ENCODE measurements at places on chromosomes 2 and 18. TPM values are rescaled to one million over a fixed set of nuclear protein-coding genes. Genes with fewer than 3 reads are reported as not detected.

DNA sequence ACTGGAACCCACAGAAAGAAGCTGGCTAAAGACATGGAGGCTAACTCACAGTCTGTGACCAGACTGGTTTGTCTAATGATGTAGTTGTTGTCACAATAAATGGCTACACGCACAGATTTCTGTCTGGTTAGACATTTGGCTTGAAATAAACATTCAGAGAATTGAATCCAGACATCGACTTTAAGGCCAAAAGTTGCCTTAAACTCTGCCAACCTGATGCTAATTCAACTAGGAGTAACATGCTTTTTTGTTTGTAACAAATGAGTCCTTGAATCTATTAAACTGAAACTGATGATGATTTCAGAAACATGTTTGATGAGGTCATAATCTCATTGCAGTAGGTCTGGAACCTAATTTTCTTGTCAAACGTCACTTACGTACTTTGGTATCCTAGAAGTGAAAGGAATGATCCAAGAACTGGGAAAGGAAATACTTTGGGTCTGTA is 123.8 kb downstream of the ERBB4 start:
- DNase-seq, result no peak

- DNase-seq, result no peak
Observed at GRCh38 chr2:228581731-228582130, 400.2 kb upstream of the SPHKAP start.

- DNase-seq, result no peak
Observed at GRCh38 chr2:43840965-43841364, 2.2 kb downstream of the ABCG8 start.

DNA sequence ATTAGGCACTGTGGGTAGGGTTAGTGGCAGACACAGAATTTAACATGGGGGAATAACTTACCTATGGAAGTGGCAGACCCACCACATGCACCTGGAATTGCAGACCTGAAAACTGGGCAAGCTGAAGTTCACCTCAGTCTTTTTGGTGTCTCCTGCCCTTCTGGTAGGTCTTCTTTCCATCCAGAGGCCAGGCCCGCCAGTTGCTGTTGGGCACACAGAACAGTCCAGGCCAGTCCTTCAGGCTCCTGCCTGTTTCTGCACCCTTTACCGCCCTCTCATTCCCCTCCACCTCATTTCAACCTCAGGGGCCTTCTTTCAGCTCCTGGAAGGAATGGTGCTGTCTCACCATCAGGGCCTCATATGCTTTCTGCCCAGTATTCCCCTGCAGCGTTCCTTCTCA is 358.9 kb upstream of the ETAA1 start:
- DNase-seq, result no peak

GRCh38 chr2:55157474-55157884 is 74.6 kb downstream of the CLHC1 start:
- no peak for DNase-seq

GRCh38 chr2:31228717-31229116 is 5.2 kb upstream of the EHD3 start:
- no peak for DNase-seq

DNA sequence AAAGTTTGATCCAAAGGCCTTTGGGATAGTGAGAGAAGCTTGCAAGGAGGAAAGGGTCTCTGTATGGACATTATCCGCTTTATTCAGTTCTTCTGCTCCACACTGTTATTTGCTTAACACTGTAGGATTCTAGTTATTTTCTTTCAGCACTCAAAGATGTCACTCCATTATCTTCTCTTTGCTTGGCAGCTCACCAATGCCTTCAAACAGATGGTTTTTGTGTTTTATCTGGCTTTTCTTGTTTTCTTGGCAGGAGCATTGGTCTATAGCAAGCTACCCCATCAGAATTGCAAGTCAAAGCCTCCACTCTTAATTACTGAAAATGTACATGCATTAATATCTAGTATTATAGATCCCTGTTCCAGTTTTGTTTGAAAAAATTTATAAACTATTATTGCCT is 138.8 kb downstream of the EVA1A start:
- no peak for DNase-seq

DNA sequence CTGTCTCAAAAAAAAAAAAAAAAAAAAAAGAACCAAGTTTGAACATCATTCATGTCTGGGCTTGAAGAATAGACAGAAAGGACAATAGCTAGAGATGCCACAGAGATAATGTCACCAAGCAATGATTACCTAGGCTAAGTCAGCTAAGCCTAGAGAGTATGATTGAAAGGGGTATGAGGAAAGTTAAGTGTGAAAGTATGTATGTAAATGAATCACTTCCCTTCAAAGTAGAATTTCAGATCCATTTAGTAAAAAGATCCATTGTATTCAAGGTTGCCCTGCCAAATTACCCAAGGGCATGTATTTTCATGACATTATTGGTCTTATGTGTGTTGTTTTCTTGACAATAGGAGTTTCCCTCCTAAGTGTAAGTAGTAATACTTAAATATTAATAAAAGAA is 34.1 kb upstream of the SLC39A10 start:
- no peak for DNase-seq

DNA sequence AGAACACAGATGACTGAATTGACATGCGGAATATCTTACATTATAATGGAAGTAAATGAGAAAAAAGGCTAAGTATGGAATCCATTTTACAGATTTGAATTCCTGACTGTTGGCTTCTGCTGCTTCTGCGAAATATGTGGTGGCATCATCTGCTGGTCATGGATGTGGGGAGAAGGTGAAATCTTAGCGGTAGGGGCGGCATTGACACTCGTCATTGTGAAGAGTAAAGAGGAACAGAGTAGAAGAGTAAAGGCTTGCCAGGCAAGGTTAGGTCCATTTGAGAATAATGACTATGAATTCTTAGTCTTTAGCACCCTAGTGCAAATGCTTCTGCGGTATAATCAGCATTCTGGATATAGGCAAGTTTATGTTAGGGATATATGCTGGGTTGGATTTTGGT is 32.4 kb downstream of the ACTR3 start:
- no peak for DNase-seq

DNA sequence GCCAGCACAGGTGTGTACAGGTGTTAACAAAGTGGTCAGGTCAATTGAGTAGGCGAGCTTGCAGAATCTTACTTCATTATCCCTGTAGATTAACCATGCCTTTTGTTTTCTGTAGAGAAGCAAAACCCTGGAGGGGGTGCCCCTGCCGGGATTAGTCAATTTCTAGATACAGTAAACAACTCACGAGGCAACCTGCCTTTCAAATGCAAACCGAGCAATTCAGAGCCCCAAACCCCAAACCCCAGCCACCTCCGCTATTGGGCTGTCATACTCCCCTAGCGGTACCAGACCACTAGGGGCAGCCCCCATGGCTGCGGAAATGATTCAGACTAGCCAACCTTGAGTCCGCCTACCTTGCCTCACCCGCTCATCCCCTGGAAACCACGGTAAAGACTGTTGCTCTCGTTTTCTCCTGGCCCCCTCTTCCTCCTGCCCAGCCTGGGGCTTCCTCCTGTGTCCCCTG is 61.4 kb upstream of the KIF5C start:
- peak; percentile 59 for DNase-seq

- no peak for DNase-seq
Observed at GRCh38 chr2:75574106-75574505, 13.4 kb upstream of the EVA1A start.

DNA sequence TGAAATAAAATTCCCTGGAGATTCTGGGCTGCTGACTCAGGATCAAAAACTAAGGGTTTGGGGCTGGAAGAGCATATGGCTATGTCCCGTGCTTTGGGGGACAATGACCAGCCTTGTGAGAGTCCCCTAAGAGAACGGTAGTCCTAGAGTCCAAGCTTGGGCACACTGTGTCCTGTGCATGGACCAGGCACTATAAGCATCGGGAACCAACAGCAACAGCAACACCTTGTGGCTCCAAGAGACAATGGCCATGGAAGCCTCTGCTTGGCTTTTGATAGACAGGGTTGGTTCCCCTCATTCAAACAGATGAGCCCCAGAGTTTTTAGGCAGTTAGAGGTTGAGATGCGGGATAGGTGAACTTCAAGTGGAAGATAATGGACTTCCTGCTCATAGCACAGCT is 294.4 kb upstream of the CHAC2 start:
- DNase-seq, result no peak

DNA sequence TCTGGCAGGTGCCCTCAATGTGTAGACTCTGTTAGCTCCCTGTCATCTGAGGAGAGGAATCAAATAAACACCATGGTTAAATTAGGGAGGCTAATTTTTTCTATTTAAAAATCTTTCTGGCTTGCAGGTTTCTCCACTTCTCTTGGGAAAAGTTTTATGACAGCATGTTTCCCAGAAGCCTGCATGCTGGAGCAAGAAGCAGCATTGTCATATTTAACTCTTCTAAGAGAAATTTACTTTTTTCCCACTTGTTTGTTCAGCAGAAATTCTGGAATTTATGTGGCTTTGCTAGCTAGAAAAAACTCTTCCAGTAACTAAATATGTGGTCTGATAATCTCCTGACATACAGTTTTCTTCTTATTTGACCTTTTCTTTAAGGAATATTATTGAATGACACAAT is 230.5 kb downstream of the PARD3B start:
- no peak for DNase-seq

DNA sequence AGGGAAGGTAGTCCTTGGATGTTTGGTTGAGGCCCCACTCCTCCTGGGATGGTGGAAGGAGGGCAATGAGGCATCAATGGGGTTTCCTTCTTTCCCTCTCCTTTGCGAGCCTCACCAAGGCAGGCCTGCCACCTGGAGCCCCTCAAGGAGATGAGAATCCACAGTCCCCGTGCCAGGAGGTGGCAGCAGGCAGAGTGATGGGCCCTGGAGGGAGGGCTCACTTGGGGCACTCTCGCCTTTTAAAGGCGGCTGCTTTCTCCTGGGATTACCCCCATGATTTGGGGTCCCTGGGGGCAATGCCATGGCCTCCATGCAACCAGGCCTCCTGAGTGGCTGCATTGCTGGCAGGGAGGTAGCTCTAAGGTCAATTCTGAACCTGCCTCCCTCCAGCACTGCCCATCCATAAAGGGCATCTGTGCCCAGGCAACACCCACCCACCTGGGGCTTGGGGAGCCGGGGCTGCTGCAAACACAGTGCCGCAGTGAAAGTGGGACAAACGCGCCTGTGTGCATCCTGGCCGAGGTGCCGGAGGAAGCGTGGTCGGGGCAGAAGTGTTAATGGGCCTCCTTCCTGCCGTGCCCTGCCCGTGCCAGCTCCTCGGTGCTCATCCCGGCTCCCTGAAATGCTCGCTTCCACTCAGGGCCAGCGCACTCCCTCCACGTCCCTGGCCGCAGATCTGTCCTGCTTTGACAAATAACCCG is 55.9 kb downstream of the ZFP36L2 start:
- no peak for DNase-seq

GRCh38 chr2:168136392-168136977 is 110.9 kb downstream of the STK39 start:
- DNase-seq, result no peak

DNA sequence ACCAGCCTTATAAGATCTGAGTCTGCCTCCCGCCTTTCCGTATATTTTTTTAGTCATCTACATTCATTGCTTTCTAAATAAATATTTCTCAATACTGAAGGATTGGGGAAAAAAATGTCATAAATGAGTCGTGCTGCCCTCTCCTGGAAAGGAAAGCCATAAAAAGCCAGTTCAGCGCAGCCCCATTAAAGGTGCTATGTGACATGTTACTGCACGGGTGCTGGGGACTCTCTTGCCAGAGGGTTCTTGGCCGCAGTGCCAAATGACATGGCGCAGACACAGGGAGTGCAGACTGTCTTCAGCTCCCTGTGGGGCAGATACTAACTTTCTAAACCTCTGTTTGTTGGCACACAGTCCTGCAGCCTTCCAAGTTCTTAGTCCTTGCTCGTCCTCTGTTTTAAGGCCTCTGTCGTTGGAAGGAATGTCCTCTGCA is 53.7 kb upstream of the MAP3K20 start:
- DNase-seq, result no peak

GRCh38 chr18:3067722-3068121 is 54.8 kb upstream of the LPIN2 start:
- no peak for DNase-seq

GRCh38 chr2:148666555-148666954 is 22.0 kb downstream of the EPC2 start:
- DNase-seq, result no peak

Gene KIF3C
- total RNA-seq, result 10.3 TPM

Gene IL36A
- not detected for total RNA-seq

Gene OST4
- 371 TPM for total RNA-seq

Gene SCN3A
- total RNA-seq, result not detected

Gene CD8B2
- total RNA-seq, result not detected

Gene LRRTM4
- not detected for total RNA-seq

Gene RIT2
- not detected for total RNA-seq
